Breast epithelium (tissue), 4 donors: ENCODE measurements at places on chromosomes 2 and 18.
A peak's percentile ranks its signal among the peaks of the same experiment; 100 is the strongest.

DNA sequence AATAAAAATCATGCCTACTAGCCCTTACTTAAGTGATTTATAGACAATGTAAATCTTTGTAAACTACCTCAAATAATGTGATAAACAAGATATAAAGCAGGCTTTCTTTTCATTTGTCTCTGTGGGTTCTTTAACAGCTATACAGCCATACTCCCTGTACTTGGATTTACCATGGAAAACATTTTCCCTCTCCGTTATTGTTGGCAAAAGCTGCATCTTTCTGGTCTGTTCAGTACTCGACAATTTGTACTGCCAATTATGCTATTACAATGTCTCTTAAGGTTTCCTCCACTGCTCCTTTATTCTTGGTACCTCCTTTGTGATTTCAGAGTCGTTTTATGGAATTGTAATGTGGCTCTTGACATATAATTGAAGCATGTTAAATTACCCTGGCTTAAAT is 426.3 kb upstream of the PKDCC start:
- DNase-seq = no peak
- no peaks in the 10 kb centered on the region for H3K27me3 ChIP-seq
- H3K36me3 ChIP-seq = no peaks in the 10 kb centered on the region
- no peaks in the 10 kb centered on the region for H3K4me1 ChIP-seq
- H3K4me3 ChIP-seq = no peak overlapping the region

GRCh38 chr2:148221166-148221565 is 200.3 kb downstream of the MBD5 start:
- H3K4me3 ChIP-seq = no peak overlapping the region
- no peaks in the 10 kb centered on the region for H3K4me1 ChIP-seq
- no peaks in the 10 kb centered on the region for H3K27me3 ChIP-seq
- no peak for DNase-seq

GRCh38 chr18:13551305-13551603 is 175.1 kb downstream of the FAM210A start:
- no peak overlapping the region for H3K4me3 ChIP-seq
- no peaks in the 10 kb centered on the region for H3K36me3 ChIP-seq
- no peak for DNase-seq
- H3K4me1 ChIP-seq = no peaks in the 10 kb centered on the region

GRCh38 chr2:8491296-8492027 is 190.4 kb upstream of the ID2 start:
- H3K27me3 ChIP-seq = no peaks in the 10 kb centered on the region
- no peak overlapping the region for H3K4me3 ChIP-seq
- peak overlapping the region; percentile 26 for H3K27ac ChIP-seq

- DNase-seq = no peak
- no peak overlapping the region for H3K4me3 ChIP-seq
- H3K36me3 ChIP-seq = no peaks in the 10 kb centered on the region
- no peaks in the 10 kb centered on the region for H3K4me1 ChIP-seq
- peak overlapping the region; percentile 8 for H3K27ac ChIP-seq
- no peaks in the 10 kb centered on the region for H3K27me3 ChIP-seq
These were observed 102.0 kb downstream of the TMEM18 start for GRCh38 chr2:575030-575726.
